Naive B cell (primary cell): ENCODE measurements at places on chromosomes 16 and 17.
A peak's percentile ranks its signal among the peaks of the same experiment; 100 is the strongest.

DNA sequence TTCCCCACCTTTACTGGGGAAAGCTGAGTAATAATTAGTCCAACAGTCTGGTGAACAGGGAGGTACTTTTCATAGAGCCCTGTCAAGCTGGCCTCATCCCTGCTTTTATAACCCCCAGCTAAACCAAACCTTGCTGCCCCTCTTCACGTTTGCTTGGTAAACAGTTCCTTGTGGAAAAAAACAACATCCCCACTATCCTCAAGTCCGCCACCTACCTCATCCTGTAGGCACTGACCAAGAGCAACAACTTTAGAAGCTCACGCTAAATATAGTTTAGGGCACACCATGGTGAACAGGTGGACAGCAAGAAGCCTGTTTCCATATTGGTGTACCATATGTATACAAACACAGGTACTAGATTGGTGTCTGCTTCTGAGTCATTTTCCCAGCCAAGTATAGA lies 16.5 kb downstream of the NFE2L1 start:
- no peak for DNase-seq

GRCh38 chr17:46773221-46773605 lies 45.3 kb downstream of the WNT3 start:
- DNase-seq: peak; percentile 19

GRCh38 chr17:57016764-57017116 lies 38.8 kb downstream of the SCPEP1 start:
- DNase-seq: no peak

GRCh38 chr16:78894886-78895285 lies 705.7 kb downstream of the MAF start:
- no peak for DNase-seq

DNA sequence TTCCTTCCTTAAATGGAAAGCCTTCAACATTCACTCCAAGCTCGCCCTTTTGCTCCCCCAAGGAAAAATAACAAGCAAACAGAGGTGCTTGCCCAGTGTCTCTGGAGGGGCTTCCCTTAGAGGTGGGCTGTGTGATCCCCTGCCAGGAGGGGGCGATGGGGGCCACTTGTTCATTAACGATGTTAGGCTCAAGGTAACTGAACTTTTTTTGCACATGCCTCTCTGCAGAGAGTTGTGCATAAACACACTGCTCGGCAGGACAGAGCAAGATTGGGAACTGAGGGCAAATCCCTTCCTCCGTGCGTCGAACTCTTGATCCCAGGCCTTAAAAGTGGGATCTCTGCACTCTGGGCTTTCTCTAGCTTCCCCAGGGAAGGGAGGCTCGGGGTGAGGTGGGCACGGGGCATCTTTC lies 15.5 kb upstream of the NAGLU start:
- no peak for DNase-seq
